ENCODE measurements at places on chromosomes 12 and 14. TPM values are rescaled to one million over a fixed set of nuclear protein-coding genes. Genes with fewer than 3 reads are reported as not detected.

ADCY4 gene
- total RNA-seq = 0.21 TPM

- no peaks in the 10 kb centered on the region for H3K36me3 ChIP-seq
- no peak for DNase-seq
- peak overlapping the region; percentile 29 for H3K27ac ChIP-seq
- no peak overlapping the region for H3K4me3 ChIP-seq
These were observed 45.1 kb downstream of the TMX1 start for GRCh38 chr14:51285120-51285519.

CLEC2A gene
- total RNA-seq = not detected

GRCh38 chr14:104436741-104437701, 142.5 kb upstream of the C14orf180 start:
- H3K36me3 ChIP-seq = no peaks in the 10 kb centered on the region
- no peak for DNase-seq
- H3K4me3 ChIP-seq = no peak overlapping the region

DNA sequence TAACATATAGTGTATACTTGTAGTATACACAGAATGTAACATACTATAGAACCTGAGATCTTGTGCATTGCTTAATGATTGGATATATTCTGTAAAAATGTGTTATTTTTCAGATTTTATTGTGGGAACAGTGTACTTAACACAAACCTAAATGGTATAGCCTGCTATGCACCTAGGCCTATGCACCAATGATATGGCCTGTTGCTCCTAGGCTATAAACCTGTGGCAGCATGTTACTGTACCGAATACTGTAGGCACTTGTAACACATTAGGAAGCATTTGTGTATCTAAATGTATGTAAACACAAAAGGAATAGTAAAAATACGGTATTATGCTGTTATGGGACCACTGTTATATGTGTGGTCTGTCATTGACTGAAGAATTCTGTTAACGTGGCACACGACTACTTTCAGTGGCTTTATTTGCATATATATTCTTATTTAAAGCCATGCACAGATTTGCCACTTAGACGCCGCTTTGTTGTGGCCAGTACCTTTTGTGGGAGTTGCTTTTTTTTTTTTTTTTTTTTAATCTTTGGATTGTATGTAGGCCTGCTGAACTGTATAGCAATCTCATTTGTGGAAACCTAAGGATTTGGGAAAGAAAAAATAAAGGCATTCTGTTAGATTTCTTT, 7.4 kb downstream of the PAPOLA start:
- no peaks in the 10 kb centered on the region for H3K27me3 ChIP-seq
- no peak overlapping the region for H3K27ac ChIP-seq
- DNase-seq = no peak
- H3K36me3 ChIP-seq = no peaks in the 10 kb centered on the region
- H3K4me3 ChIP-seq = no peak overlapping the region

All from Panc1 (cell line).